Stimulated activated CD4-positive, alpha-beta T cell treated with anti-CD3 and anti-CD28 coated beads, Interleukin-12 subunit alpha, Interleukin-12 subunit beta, amount 100 ng/mL, for 24 hours (primary cell): ENCODE measurements at places on chromosomes 16 and 17.
A peak's percentile ranks its signal among the peaks of the same experiment; 100 is the strongest.

DNA sequence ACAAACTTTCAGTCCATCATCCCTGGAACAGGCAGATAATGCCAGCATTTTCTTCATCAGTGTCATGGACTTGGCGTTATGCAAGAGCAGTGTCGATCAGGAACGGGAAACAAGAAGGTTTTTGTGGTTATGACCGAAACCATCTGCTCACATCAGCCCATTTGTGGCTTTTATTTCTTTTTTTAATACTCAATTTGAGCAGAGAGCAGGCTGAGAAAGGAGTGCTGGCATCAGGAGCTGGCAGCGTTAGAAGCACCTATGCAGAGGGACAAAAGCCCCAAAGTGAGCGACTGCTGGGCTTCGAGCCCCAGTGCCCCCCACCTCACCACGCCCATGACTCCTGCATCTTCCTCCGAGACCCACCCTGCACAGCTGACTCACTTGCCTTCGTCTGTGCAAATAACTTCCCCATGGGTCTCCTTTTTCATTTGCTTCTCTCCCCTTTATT lies 16.2 kb upstream of the CD300E start:
- DNase-seq = no peak

GRCh38 chr17:73396431-73397277 lies 84.9 kb upstream of the CDC42EP4 start:
- no peak for DNase-seq

DNA sequence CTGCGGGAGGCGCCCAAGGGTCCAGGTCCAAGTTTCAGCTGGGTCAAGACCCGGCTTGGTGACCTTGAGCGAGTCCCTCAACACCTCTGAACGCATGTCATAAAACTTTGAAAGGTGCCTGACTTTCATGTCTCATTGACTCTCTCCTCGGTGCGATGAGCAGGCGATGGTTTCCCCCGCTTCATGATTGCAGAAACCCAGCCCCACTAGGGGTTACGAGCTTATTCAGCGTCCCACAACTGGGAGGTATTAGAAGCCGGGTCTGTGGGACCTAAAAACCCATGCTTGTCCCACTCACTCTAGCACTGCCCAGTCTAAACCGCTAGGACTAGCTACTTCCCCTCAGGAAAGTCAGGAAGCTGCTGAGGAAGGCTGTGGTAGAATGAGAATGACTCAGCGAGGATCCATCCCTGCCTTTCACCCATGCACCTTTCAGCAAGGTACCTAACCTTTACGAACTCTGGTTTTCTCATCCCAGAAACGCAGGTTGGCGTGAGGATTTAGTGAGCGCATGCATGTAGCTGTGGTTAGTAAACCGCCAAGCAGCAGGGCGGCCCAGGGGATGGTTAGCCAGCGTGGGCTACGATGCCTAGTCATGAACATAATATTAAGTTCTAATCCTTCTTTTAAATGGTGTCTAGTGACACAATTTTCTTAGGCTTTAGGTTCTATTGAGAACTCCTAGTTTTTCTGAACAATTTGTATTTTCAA lies 26.2 kb upstream of the RFFL start:
- peak; percentile 40 for DNase-seq

GRCh38 chr17:68840073-68840472 lies 115.1 kb downstream of the ABCA8 start:
- DNase-seq = no peak

DNA sequence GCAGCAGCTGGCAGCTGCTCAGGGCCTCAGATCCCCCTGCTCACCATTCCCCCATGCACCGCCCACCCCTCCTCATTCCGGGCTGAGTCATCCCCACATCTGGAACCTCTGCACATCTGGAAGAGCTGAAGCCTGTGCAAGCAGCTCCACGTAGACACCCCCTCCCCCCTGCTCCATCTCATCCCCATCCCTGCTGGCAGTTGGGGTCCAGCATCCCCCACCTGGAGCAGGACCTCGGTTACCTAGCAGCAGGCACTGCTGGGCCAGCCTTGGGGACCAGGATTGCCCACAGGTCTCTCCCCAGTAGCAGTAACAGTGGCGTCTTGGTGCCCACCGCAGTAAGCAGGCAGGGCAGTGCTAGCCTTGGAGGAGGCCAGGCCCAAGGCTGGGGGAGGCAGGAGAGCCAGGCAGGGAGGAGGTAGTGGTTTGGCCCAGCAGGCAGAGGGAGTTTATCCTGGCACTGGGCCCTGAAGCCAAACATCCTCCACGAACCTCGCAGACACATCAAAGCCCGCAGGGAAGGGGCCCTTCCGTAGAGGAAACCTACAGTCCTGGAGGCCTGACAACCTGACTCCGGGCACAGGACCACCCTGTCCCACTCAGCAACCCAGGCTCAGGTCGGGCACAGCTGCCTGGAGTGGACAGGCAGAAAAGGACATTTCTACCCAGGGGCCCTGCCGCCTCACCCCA lies 7.7 kb upstream of the TMEM92 start:
- DNase-seq = no peak
